ENCODE measurements at places on chromosomes 11 and 22.

GRCh38 chr11:70913715-70914231 is 338.6 kb downstream of the SHANK2 start:
- peak; percentile 59 for DNase-seq

GRCh38 chr11:94031625-94032024 is 10.5 kb downstream of the HEPHL1 start:
- DNase-seq = no peak

GRCh38 chr11:5712507-5712906 is 22.9 kb downstream of the TRIM22 start:
- DNase-seq = no peak

DNA sequence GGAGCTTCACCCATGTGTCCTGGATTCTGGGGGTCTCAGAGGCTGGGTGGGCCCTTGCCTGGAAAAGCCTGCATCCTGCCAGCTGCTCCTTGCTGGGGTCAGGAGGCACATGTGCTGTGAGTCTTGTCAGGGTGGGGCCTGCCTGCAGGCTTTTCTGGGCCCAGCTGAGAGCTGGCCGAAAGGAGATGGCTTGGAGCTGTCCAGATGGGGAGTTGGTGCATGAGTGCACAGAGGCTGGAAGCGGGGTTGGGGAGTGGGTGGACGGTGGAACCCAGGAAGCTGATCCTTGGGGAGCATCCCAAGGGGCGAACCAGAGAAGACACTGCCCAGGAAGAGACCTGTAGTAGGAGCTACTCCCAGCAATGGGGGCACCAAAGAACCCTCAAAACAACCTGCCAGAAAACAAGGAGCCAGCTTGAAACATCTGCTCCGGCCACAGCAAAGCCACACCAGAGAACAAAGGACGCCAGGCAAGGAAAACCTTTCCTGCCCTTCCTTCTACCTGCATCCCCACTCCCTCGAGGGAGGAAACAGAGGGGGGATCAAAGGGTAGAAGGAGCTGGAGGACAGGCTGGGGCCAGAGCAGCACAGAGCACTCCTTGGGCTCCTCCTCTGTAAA is 8.2 kb upstream of the KCTD17 start:
- peak; percentile 37 for DNase-seq

GRCh38 chr22:23683545-23683944 is 7.3 kb upstream of the RGL4 start:
- no peak for DNase-seq

- DNase-seq = peak; percentile 33
These were observed 6.0 kb upstream of the AHNAK start for GRCh38 chr11:62552485-62553079.

DNA sequence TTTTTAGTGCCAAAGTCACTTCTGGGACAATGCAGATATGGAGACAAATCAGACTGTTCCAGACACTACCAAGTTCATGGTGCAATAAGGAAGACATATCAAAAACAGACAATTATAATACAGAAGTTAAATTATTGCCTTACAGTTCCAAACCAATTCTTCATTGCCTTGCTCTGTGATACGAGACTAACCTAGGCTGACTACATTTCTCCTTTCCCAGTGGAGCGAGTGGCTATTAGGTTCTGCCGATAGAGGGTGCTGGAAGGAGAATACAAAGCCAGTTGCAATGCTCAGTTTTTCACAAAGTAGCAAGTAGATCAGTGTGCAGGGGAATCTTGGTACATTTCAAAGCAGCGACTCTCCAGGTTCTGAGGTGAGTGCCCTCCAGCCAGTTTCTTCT is 67.8 kb downstream of the FAM168A start:
- no peak for DNase-seq

DNA sequence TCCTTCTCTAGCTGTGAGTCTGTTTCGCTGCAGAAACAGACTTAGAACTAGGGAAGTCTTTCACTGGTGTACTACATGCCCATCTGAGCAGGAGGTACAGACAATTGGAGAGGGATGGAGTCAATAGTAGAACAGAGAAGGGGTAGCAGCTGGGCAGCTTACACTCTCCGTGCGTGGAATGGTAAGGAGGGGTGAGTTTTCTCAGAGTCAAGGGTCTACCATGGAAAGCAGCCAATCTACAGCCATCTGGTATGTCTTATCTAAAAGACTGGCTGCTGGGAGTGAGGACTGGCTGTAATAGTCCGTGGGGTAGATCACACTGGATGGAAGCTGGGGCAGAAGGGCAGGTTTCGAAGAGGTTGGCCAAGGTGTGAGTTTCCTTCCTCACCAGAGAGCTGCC is 137.3 kb upstream of the TENM4 start:
- no peak for DNase-seq

DNA sequence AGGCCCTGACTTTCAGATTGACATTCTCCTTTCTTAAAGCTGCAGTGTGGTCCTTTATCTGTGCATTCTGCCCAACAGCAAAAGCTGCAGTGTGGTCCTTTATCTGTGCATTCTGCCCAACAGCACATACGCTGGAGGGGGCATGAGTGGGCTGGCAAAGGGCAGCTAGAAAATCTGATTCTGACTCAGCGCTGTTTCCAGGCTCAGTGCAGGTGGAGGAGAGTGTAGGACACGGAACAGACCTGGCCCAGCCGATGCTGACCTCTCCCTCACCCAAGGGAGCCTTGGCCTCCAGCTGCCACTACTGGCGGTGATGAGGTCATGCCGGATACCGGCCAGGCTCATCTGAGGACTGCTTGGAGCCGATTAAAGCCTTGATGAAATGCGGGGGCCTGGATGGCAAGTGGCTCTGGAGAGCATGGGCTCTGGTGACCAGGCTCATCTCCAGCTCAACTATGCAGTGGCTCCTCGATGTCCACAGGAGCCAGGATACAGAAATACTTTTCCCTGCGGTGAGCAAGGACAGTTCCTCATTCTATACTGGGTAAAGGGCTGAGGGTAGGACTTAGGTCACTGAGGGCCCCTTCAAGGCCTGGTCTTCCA is 84.6 kb downstream of the CLPB start:
- peak; percentile 29 for DNase-seq

- no peak for DNase-seq
These were observed 17.2 kb downstream of the KIAA1671 start for GRCh38 chr22:24969560-24970301.

DNA sequence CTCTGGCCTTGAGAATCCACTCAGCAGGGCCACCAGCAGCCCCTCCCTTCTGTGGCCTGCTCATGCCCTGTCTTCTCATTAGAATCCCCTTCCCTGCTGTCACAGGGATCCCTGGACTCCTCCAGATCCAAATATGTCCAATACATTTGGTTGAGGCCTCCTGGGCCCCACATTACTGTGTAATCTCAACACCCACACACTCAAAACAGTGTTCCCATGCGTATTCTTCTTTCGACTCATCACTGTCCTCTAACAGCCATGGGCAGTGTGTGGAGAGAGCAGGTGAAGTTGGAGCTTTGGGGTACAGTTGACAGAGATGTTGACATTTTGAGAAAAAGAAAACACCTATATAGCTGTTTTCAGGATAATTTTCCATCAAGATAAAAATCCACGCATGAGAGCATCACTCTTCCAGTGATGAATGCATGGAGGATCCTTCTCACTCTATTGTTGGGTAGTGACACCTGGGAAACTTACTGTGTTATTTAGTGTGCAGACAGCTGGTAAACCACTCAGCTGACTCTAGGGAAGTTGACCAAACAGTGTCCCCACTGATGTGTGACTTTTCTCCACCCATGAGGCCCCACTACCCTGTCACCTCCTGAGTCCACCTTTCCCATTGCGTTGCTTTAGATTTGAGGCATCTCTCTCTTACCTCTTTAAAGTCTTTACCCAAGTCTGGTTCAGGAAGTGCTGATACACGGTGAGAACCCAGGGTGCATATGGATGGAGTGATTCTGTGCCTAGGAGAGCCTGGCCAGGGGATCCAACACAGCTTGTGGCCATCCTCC is 28.7 kb upstream of the VPREB1 start:
- no peak for DNase-seq

- DNase-seq = no peak
These were observed 192.8 kb downstream of the GRIK4 start for GRCh38 chr11:120704256-120704750.

- DNase-seq = no peak
These were observed 328.0 kb downstream of the MN1 start for GRCh38 chr22:27473533-27473932.

- DNase-seq = no peak
These were observed 480.5 kb upstream of the RAG2 start for GRCh38 chr11:37078521-37078920.

Data from retina (tissue), 1 donor.